ENCODE measurements at places on chromosomes 6 and 20.

GRCh38 chr6:25441663-25442270 is 162.6 kb downstream of the CARMIL1 start:
- no peak for DNase-seq

DNA sequence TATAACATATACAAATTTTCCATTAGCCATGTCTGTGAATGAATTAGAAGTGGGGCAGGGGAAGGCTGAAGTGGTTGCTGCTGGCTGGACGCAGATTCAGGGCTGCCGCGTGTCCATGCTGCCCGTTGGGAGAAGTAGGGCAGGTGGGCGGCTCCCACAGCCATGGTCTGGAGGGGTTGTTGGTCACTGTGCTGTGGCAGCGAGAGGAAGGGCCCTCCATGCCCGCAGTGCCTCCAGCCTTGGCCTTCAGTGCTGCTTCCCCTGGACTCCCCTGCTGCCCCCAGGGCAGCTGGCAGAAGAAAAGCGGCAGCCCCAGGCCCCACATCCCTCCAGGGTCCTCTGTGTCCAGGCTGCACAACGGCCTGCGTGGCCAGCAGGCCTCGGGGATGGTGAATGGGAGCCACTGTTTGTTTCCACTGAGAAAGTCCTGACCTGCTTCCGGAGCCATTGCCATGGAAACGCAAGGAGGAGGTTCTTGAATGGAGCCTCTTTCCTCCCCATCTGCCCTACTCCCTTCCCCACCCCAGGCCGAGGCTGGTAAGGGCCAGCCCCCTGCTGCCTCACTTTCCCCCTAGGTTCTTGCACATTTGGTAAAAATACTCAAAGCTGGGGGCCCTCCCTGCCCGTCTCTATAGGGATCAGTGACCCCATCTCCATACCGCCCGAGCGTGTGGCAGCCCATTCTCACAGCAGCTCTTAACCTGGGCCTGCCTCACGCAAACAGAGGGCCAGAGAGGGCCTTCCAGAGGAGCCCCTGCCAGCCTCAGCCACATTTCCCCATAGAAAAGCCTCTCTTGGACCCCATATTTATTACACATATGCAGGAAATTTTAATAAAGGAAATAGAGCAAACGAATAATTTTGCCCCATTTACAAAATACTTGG is 113.3 kb downstream of the SASH1 start:
- DNase-seq = peak; percentile 48

DNA sequence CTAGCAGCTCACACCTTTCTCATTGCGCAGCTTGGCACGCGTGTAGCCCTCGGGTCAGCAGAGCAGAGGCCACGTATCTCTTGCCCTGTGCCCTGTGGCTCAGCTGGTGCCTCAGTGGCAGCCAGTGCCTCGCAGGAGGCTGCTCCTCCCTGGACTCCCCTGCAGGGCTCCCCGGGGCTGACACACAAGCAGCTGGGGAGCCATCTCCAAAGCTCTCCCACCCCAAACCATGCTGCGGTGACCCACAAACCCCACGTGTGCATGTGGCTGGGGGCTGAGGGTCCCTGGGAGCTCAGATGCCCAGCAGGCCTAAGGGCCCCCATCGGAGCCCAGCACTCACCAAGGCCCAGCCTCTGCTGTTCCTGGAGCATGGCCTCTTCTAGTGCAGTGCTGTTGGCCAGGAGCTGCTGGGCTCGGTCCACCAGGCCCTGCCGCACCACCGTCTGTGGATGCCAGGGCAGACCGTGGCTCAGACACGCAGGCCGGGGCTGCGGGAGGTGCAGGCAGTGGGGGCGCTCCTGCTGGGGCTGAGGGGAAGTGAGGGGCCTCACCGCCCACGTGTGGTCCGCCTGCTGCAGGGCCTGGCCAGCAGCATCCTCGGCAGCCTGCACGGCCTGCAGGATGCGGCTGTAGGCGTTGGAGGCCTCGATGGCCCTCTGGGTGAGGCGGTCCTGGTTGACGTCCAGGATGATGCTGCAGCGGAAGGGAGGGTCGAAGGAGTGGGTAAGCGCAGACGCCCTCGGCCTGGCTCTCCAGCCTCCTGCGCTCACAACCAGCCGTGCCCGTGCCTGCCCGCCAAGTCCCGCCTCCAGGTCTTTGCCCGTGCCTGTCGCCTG is 13.8 kb downstream of the ADRM1 start:
- DNase-seq = no peak

DNA sequence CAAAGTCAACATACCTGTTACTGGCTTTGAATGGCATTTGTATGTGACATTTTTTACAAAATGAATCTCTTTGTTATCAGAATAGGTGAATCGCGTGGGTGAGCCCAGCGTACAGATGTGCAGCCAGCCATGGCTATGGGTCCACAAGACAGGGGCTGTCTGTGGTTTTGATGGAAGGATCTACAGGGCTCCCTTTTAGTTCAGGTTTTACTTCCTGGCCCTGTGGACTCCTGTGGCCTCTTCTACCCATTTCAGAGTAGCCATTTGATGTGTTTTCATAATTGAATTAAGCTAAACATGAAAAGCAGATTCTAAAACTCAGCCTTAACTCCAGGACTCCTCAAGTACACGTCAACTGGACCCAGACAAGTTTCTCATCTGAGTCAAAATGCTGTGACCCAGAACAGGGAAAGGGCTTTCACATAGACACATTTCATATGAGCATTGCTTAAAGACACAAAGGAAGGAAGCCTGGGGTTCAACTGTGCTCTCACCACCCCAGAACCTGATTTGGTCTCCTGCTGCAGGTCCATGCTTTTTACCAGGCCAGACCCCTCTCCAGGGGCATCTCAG is 105.3 kb upstream of the NAA20 start:
- no peak for DNase-seq

DNA sequence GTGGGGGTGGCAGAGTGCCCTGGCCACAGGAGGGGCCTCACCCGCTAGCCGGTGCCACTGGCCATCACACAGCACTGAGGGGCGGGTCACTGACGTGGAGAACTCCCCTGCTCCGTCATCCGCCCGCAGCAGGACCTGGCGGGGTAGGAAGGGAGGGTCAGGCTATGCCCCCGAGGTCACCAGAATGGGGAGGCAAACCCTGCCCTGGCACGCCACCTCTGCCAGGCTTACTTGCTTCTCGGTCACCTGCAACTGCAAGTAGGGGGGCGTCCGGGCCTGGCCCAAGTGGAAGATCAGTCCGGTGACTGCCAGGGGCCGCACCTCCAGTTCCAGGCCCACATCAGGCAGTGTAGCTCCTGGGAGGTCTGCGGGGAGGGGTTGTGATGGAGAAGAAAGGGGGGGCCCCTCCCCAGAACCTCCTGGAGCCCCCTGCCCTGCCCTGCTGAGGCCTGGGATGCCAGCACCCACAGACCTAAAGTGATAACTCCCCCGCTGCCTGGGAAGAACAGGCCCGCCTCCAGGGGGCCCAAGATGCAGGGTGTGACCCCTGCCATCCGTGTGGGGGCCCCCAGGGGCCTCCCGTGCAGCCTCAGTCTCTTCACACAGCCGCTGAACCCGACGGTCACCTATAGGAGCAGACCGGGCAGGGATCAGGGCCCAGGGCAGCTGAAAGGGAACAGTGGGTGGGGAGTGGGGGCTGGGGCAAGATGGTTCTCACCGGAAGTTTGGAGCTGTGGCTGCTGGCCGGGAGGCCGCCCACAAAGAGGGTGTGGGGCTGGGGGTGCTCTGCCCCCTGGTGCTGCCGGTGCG is 7.4 kb downstream of the ADRM1 start:
- peak; percentile 31 for DNase-seq

DNA sequence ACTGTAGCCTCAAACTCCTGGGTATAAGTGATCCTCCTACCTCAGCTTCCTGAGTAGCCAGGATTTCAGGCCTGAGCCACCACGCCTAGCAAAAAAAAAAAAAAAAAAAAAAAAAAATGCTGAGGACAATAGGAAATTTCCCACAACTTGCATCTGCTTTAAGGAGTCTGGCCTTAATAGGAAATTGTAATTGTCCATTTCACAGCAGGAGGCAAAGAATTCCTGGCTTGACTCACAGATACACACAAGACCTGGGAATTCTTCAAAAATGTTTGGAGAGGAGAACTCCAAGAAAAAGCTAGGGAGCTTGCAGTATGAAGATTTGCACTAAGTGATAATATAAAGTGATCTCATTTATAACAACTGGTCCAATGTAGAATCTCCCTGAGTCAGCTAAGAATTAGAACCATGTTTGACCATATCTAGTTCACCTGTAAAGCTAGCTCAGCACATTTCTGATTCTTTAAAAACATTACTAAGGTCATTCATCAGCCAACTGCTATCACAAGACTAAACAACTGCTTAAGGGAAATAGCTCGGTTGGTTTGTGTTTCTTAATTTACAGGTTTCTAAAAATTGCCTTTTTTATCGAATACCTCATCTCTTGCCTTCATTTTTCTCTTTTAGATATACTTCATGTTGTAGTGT is 80.2 kb upstream of the SLC2A12 start:
- DNase-seq = no peak

DNA sequence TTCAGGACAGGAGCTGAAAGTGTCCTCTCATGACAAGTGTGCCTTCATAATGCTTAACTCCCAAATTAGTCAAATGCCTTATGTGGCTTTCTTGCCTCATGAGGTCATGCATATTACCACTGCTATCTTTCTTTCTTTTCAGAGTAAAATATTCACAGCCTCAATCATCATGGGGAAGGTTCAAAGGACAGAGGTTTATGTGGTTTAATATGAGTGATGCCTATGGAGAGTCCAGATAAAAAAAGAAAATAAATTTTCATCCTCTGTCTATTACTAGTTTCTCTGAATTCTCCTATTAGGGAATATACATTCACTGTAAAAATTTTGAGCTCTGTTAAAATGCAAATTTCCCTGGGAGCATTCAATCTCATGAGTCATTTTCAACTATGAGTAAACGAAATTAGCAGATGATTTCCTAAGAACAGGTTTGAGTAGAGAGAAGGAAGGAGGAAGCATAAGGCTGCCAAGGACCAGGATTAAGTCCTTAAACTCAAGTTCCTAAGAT is 396.9 kb upstream of the ADGRB3 start:
- no peak for DNase-seq

- no peak for DNase-seq
These were observed 1760.2 kb upstream of the DEFB115 start for GRCh38 chr20:29497261-29497671.

- no peak for DNase-seq
These were observed 38.0 kb upstream of the POU5F1 start for GRCh38 chr6:31208506-31208905.
